Mesenteric fat pad (tissue), 1 donor: ENCODE measurements at places on chromosomes 2 and 18. TPM values are rescaled to one million over a fixed set of nuclear protein-coding genes. Genes with fewer than 3 reads are reported as not detected.

- no peak for DNase-seq
Observed at GRCh38 chr18:27699137-27699536, 477.8 kb downstream of the CDH2 start.

DNA sequence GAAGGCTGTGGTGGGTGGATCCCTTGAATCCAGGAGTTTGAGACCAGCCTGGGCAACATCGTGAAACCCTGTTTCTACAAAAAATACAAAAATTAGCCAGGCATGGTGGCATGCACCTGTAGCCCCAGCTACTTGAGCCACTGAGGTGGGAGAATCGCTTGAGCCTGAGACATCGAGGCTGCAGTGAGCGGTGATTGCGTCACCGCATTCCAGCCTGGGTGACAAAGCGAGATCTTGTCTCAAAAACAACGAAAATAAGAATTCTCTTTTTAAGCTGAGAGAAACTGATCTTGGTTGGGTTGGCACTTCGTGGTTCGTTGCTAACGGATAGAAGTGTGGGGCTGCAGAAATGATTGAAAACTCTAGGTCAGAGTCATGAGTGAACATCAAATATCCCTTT is 109.3 kb upstream of the CNGA3 start:
- no peak for DNase-seq

DNA sequence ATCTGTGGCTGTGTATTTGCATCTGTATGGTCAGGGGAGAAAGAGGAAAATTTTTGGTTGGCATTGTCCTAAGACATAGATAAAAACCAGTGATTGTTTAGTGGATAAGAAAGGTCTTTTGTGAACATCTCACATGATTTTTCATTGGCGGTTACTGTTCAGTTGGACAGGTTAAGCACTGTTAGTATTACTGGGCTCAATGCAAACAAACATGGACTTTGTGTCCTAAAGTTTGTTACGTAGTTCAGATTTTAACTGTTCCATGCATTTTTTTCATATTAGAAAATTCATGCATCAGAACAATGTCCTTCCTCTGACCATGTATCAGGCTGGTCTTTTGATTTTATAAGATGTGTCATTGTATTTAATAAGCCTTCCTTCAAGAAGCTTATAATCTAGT is 368.0 kb downstream of the MEIS1 start:
- no peak for DNase-seq

DNA sequence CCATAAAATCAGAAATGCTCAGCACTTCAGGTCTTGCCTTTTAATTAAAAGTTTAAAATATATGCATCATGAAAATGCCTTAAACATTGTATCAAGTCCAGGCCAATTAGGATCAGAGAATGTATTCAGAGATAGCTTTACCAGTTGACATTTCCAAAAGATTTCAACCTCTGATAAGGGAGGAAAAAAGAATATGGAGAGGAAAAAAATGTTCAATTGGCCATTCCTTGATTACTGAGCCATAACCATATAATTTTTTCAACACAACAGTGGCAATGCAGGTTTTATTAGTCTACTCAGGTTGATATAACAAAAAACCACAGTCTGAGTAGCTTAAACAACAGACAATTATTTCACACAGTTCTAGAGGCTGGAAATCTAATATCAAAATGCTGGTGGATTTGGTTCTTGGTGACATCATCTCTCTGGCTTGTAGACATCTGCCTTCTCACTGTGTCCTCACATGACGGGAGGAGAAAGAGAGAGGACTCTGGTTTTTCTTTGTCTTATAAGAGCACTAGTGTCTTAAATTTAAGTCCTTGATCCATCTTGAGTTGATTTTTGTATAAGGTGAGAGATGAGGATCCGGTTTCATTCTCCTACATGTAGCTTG is 111.9 kb downstream of the IRS1 start:
- DNase-seq: no peak

DNA sequence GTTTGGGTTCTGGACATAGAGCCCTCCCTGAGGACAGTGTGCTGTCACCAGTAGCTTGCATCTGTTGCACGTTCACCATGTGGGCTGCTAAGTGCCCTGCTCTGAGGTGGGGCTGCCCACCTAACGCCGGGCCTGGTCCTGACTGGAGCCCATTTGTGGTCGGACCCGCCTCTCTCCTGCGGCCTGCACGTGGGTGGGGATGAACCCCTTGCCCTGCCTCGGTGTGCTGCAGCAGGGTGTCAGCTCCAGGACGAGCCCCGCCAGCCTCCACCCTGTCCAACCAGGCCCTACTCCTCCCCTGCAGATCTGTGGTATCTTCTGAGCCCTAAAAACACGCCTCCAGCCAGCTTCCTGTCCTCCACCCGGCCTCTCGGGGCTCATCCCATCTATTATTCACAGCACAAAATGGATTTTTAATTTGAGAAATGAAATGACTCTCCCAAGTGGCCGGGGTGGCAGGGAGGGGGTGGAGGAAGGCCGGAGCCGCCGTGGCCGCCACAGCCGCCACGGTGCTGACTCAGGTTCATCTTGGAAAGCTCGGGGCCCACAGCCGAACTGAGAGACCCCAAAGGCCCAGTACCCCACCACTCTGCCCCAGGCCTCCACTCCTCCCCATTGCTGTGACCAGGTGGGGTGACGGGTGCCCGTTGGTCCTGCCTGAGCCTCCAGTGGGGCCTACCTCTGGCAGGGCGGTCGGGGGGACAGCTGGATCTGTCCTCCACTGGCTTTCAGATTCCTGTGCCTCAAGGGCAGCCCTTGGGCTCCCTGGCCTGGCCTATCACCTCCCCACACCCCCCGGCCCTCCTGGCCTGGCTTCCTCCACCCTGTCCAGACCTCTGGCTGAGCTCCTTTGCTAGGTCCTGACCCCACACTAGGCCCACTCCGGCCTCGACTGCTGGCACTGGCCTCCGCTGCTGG is 2.8 kb upstream of the ECEL1 start:
- DNase-seq: no peak

DNA sequence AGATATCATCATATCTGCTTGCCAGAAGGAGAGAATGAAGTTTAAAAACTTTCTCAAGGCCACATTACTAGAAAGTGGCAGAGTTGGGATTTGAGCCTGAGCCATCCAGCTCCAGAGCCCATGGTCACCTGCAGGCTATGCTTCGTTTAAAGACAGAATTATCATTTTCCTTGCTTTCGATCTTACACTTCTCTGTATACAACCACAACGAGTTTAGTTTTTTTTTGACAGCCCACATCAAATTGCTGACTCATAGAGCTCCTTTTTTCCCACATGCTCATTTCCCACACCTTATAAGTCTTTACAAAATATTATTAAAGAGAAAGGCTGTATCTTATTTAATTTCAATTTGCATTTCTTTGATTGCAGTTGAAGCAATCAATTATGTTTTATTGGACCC is 6.5 kb downstream of the PLEK start:
- DNase-seq: no peak

DNA sequence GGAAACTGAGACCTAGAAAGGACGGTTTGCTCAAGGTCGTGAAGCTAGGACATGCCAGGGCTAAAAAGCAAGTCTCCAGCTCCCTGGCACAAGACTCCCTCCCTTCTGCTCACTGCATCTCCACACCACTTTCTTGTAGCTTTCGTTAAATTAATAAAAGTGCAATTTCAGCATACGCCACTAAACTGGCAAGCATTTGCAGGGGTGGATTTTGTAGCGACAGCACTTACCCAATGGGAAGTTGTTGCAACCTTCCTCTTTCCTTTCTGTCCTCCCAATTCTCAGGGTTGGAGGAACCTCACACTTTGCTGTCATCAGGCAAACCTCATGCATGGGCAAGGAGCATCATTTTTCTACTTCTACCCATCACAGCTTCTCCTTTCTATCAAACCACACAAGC is 7.4 kb upstream of the RHOB start:
- DNase-seq: no peak

DNA sequence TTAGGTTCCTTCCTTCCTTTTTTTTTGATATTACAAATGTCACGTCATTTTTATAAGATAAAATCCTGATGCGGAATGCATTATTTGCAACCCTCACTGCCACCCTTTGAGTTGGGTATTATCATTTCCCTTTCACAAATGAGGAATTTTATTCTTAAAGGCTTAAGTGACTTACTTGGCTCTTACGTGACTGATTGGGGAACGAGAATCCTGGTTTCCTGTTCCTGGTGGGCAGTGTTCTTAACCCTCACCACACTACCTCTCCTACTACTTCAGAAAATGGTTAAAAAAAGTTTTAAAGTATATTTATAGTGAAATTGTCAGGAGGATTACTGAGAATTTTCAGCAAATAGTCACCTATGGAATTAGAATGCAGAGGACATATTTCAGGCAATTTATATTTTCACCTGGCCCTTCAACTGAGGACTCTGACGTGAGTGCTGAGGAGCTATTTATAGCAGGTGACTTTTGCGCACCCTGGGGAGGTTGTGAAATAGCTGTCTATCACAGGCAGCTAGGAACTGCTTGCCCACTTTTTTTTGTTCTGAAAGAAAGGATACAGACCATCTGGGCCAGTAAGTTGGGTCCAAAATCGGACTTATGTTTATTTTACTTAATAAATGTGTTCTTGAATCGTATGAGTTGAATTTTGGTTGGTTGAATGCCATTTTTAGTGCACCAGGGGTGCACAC is 18.7 kb upstream of the RASGRP3 start:
- DNase-seq: no peak

DNA sequence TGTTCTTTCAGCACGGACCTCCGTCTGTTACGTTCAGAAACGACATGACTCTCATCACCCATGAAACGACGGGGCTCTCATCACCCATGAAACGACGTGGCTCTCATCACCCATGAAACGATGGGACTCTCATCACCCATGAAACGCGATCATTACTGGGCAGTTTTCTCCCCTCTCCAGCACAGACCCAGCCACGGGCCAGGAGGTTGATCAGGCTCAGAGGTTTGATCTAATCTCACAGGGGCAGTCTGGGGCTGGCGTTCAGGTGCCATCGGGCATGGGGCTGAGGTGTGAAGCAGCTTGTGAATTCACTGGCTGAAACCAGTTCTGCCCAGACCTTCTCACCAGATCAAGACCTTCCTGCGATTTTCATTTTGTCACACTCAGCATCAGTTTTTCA is 296.4 kb downstream of the NDUFA10 start:
- DNase-seq: no peak

GRCh38 chr2:120262150-120262549 is 9.5 kb downstream of the RALB start:
- DNase-seq: no peak

DNA sequence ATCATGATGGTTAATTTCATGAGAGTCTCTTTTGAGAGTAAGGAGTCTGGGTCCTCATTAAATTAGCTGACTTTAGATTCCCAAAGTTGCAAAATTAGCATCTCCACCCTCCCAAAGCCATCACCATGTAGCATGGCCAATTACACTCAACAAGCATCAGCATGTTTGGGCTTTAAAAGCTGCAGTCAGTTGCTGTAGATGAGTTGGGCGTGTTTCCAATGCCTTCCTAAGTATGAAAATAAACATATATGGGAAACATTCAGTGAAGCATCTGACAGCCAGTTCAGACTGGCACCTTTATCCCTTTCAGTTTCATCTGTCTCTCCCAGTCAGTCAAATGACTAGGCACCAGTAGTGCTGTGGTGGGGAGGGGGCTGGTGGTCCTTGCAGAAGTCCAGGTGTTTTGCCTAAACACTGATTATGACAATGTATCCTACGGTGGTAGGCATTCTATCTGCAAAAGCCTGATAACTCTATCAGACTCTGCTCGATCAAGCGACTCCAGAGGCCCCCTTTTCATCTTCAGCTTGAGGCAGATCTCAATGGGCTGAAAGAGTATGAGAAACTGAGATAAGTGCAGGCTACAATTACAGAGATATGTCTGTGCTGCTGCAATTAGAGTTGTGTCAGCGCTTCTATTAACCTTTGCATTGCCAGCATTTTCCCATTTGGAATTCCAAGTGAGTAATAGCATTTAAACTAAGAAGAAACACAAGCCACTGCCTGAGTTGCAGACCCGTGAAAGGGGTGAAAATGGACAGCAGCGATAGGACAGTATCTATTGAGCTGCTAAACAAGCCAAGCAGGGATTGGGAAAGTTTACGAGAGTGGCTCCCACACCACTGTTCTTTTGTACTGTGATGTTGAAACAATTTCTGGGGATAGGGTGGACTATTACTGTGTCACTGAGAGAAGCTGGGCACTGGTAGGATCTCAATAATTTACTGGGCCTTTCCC is 67.3 kb upstream of the SPOPL start:
- no peak for DNase-seq

GRCh38 chr2:69559442-69560146 is 83.9 kb downstream of the AAK1 start:
- no peak for DNase-seq

DNA sequence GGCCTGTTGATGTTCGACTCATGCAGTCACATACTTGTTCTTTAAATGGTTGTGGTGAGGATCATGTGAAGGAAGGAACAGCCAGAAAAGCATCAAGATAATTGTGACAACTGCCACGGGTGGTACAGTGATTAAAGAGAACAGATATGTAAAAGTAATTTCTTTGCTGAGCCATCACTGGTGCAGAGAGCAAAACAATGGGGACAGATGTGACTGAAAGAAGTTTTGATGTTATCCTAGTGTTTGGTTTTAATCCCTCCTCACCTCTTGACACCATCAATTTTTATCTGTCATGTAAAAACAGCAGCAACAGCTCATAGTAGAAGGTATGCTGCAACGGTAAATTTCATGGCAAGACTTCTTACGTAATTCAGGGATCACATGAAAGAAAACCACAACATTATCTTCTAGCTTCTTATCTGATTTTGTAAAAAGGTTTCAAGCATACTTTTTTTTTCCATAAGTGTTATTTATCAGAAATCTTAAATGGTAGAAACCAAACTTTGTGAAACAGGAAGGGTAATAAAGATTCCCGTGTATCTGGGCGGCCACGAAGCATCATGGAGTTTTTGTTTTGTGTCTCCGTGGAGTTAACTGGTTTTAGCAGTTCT is 65.2 kb downstream of the PLCL1 start:
- DNase-seq: no peak

GRCh38 chr2:98914713-98915580 is 21.1 kb downstream of the CRACDL start:
- DNase-seq: peak; percentile 86

- no peak for DNase-seq
Observed at GRCh38 chr2:201118961-201119854, 3.2 kb downstream of the CFLAR start.

- DNase-seq: no peak
Observed at GRCh38 chr2:151119374-151119773, 142.3 kb downstream of the RBM43 start.

- DNase-seq: no peak
Observed at GRCh38 chr18:10515456-10515855, 10.4 kb upstream of the NAPG start.

DNA sequence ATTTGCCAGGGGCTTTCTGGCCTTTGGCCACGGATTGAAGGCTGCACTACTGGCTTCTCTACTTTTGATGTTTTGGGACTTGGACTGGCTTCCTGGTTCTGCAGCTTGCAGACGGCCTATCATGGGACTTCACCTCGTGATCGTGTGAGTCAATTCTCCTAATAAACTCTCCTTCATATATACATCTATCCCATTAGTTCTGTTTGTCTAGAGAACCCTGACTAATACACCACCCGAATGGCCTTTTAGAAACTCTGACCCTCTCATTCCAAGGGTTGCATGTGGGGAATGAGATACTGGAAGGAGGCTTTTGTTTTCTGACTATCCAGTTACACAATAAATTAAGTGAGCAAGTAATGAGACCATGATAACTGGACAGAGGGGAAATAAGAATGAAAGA is 430.7 kb downstream of the CDH2 start:
- DNase-seq: no peak

CCDC195 gene
- total RNA-seq: not detected

PRKAG3 gene
- total RNA-seq: not detected

CCDC150 gene
- 1.3 TPM for total RNA-seq

PPIG gene
- 44.1 TPM for total RNA-seq

ACOXL gene
- total RNA-seq: not detected

CBLN2 gene
- not detected for total RNA-seq

RNF149 gene
- total RNA-seq: 105 TPM

EVX2 gene
- not detected for total RNA-seq

MMADHC gene
- 82.5 TPM for total RNA-seq
